ENCODE measurements at places on chromosomes 3 and 15.

GRCh38 chr3:125515421-125515820 lies 4.6 kb downstream of the SNX4 start:
- DNase-seq, result no peak

GRCh38 chr3:183650554-183650953 lies 15.1 kb downstream of the KLHL24 start:
- DNase-seq, result no peak

DNA sequence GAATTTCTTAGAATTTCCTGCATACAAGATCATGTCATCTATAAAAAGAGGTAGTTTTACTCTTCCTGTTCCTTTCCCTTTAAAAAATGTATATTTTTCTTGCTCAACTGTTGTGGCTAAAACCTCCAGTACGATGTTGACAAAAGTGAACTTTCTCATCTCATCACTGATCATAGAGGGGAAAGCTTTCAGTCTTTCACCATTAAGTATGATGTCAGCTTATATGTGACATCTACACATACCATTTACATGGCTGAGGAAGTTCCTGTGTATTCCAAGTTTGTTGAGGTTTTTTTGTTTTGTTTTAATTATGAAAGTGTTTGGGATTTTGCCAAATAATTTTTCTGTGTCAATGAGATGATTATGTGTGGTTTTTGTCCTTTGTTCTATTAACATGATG lies 173.6 kb downstream of the PLD1 start:
- DNase-seq, result no peak

DNA sequence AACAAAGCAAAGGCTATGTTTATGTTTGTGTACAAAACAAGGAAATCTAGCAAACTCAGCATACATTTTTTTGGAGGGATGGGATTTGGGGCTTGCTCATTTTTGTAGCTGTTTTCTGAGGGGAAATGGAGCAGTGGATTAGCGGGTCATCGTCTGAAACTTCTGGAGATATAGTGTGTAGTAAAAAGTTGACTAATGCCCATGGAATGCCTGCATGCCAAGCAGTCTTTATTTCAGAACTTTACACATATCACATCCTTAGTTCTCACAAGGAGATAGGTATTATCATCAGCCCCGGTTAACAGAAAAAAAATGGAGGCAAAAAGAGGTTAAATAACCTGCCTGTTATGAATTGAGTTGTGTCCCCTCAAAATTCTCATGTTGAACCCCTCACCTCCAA lies 47.1 kb downstream of the ATP13A4 start:
- no peak for DNase-seq

DNA sequence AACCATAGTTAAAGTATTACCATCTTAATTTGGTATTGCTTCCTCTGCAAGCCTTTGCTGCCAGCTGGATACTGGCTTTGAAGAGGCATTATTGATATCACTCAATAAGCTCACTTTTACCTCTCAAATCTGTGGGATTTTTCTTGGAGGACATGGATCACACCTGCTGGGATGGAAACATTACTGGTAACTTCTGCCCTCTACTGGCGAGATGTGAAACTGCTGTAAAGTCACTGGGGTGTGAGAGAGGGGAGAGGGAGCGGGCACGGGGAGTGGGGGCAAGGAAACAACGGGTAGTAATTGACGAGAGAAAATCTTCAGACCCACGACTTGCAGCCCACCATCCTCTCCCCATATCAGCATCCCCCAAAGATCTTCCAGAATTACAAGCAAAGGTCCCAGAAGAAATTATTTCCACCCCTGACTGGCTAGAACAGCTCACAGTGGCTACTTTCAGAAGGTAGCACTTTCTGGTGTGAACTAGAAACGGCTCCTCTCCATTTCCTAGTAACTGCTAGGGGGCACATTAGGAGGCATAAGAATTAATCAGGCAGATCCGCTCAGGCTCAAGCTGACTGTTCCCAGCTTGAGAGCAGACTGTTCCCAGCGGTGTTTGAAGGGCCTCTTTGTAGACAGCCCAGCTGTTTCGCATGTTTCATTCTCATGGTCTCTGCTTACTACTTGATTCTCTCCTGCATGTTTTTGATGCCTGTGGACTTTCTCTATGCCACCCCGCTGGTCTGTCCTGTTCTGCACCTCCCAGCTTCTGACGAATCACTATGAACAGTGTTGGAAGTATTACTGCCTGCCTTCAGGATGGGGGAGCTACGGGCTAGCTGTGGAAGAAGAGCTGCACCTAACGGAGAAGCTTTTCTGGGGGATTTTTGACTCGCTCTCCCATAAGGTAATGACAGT lies 230.4 kb upstream of the CHRM5 start:
- DNase-seq, result peak; percentile 46

DNA sequence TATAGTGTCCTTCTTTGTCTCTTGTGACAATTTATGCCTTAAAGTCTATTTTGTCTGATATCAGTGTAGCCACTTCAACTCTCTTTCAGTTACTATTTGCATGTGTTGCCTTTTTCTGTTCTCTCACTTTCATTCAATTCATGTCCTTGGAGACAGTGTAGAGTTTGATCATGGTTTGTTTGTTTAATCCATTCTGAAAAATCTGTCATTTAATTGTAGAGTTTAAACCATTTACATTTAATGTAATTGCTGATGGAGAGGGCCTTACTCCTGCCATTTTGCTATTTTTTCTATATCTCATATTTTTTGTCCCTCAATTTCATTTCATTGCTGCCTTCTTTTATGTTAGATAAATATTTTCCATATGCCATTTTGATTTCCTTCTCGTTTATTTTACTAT lies 42.3 kb downstream of the LSM3 start:
- no peak for DNase-seq

DNA sequence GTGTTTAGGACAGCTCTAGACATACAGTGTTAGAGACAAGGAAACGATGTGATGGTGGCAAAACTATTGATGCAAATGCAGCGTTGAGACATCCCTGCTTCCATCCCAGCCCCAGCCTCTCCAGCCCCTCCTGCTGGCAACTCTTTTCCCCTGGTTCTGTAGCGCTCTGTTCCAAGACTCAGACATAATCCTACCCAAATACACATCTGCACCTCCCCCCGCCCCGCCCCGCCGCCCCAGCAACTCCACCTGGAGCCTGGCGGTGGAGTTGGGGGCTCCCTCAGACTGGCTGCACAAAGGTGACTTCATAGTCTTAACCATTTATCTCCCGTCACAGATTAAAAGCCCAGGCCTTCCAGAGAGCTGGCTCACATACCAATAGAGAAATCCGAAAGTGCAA lies 7.2 kb upstream of the SEC22A start:
- DNase-seq, result no peak

DNA sequence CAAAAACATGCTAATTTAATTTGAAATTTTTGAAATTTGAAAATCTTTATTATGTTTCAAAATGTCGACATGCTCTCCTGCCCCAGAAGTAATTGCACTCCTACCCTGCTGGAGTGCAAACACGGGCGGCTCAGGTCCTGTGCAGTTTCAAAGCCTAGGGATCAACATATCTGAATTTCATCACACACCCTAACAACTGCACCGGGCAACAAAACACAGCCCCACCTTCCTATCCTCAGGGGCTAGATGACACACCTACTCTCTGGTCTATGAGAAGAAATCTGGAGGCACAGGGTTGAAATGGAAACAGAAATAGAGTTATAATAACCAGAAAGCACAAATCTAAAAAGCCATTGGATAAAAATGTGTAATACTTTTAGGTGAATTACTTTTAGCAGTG lies 61.4 kb downstream of the BFSP2 start:
- no peak for DNase-seq

GRCh38 chr15:41873711-41874110 lies 20.1 kb downstream of the SPTBN5 start:
- no peak for DNase-seq

- DNase-seq, result no peak
Observed at GRCh38 chr15:100764778-100765466, 114.7 kb upstream of the ALDH1A3 start.

- peak; percentile 27 for DNase-seq
Observed at GRCh38 chr3:133849346-133849745, 43.7 kb downstream of the SRPRB start.

- no peak for DNase-seq
Observed at GRCh38 chr3:162932503-162932902, 1435.9 kb downstream of the OTOL1 start.

- DNase-seq, result no peak
Observed at GRCh38 chr15:65525622-65526021, 4.6 kb upstream of the HACD3 start.

DNA sequence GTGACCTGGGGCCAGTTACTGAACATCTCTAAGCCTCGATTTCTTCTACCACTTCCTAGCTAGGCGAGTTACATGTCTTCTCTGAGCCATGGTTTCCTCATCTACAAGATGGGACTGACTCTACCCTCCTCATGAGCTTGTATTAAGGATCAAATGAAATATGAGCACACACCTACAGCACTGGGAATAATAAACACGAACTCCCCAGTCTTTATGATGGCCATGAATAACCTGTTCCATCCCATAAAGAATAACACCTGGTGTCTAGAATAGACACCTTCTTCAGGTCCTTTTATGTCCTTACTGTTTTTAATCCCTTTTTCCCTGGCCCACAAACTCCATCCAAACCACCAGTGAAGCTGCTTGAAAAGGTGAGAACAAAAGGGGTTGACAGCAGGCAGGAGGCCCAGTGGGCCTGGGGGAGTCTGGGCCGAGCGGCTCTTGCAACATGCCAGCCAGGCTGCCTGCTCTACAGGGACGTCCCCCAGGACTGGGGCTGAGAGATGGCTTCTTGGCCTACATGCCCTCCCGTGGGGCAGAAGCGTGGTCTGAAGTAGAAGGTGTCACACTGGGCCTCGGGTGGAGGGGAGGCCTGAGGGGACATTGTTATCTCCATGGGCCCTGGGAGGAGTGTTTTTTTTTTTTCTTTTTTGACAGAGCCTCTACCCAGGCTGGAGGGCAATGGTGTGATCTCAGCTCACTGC lies 178.2 kb downstream of the RAB11A start:
- no peak for DNase-seq

- DNase-seq, result peak; percentile 73
Observed at GRCh38 chr3:152471814-152472671, 203.3 kb downstream of the MBNL1 start.

- no peak for DNase-seq
Observed at GRCh38 chr3:118011910-118012309, 1022.7 kb downstream of the IGSF11 start.

DNA sequence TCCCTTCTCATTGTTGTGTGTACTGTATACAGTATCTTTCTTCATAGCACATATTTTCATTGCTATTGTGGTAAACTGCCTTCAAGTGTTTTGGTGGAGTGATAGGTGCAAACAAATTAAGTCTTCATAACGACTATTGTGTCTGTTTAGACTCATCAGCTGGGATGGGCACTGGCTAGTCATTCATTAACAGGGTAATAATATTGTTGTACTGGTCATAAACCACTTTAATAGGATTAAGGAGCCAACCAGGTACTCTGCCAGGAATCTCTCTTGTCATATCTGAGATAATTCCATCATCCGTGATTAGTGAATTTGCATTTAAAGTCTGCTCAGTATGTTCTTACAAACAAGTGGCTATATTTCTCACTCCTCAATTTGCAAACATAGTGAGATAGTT lies 10.2 kb upstream of the TMEM45A start:
- no peak for DNase-seq

DNA sequence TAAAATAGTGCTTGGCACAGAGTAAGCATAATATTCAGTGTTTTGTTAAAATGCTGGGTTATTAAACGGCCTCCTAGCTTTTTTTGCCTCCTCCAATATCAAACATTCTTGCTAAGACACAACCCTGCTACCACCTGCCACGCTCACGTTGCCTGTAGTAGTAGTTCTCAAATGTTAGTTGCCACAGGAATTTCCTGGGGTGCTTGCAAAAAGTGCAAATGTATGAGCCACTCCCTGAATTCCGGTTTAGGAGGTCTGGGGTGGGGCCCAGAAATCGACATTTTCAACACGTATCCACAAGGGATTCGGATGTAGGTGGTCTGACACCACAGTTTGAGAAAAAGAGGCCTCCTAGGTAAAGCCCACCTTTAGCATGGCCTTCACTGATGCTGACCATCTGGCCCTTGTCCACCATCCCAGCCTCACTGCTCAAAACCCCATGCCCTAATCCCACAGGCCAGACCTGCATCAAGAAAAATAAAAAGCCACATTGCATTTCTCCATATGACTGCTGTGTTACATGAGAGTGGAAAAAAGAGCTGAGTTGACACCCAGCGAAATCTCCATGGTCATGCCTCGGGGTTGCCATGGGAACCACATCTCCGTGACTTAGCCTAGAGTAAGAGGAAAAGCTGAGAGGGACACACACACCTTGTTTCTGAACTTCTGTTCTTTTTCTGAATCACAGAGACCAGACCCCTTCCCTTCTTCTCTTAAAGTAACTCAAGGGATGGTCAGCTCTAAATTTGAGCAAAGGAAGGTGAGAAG lies 116.4 kb upstream of the HES1 start:
- DNase-seq, result peak; percentile 3

- no peak for DNase-seq
Observed at GRCh38 chr15:51286816-51287215, 51.6 kb downstream of the CYP19A1 start.

GRCh38 chr3:12188328-12188648 lies 29.6 kb upstream of the TIMP4 start:
- DNase-seq, result peak; percentile 18

GRCh38 chr3:113070681-113071113 lies 79.9 kb downstream of the GTPBP8 start:
- no peak for DNase-seq

- no peak for DNase-seq
Observed at GRCh38 chr15:39415634-39416033, 165.2 kb upstream of the THBS1 start.

DNA sequence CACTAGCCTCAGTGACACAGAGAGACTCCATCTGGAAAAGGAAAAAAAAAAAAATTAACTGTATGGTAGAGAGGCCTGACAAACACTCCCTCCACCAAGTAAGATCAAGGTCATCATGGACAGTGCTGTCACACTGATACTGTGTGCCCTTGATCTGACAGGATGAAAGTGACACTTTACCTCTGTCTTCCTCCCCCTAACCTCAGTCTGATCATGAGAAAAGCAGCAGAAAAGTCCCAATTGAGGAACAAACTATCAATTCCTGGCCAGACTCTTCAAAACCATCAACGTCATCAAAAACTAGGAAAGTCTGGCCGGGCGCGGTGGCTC lies 26.7 kb downstream of the PGPEP1L start:
- DNase-seq, result no peak

GRCh38 chr15:61421470-61421869 lies 192.4 kb upstream of the RORA start:
- no peak for DNase-seq

GRCh38 chr15:49190586-49190985 lies 20.5 kb downstream of the GALK2 start:
- DNase-seq, result no peak

- no peak for DNase-seq
Observed at GRCh38 chr15:59345326-59345725, 27.3 kb downstream of the MYO1E start.

- peak; percentile 57 for DNase-seq
Observed at GRCh38 chr15:76286271-76286879, 24.9 kb downstream of the ETFA start.

Measured in activated CD4-positive, alpha-beta T cell treated with anti-CD3 and anti-CD28 coated beads, Interleukin-2, amount 50 U/mL, for 16 hours (primary cell).